ENCODE measurements at places on chromosomes 12 and 14.

DNA sequence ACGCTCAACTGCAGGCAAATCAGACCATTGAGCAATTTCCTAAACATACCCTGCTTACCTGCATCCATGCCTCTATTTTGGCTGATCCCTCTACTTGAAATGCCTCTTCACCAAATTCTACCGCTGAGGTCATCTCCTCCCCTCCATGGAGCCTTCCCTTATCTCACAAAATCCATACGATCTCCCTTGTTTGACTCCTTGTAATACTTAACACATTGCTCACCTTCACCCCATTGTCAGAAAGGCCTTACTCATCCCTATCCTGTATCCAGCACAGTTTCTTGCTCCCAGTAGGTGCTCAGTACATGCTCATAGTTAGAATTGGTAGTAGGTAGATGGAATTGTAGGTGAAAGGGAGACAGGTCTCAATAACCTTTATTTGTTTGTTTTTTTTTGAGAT is 5.4 kb downstream of the DDN start:
- DNase-seq: no peak

- DNase-seq: no peak
Measured at GRCh38 chr12:84874825-84875139, 37.8 kb downstream of the SLC6A15 start.

DNA sequence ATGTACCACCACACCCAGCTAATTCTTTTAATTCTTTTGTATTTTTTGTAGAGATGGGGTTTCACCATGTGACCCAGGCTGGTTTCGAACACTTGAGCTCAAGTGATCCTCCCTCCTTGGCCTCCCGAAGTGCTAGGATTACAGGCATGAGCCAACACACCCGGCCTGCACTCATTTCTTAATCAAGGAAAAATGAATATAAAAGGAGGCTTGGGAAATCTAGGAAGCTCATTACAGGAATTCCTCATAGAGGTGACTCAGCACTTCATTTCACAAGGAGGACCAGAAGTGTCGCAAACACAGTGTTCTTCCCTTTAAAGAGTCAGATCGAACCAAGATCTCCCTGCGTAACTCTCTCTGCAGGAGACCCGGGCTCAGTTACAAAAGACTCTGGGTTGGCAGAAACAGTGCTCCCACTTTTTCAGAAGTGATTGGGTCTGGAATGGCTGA is 30.3 kb downstream of the NFKBIA start:
- no peak for DNase-seq

GRCh38 chr12:93886533-93887511 is 209.6 kb downstream of the CRADD start:
- DNase-seq: no peak

GRCh38 chr12:40203060-40203430 is 21.8 kb upstream of the LRRK2 start:
- no peak for DNase-seq

All from endothelial cell (in vitro differentiated cells).